NCI-H460 (cell line): ENCODE measurements at places on chromosomes 6 and 20. TPM values are rescaled to one million over a fixed set of nuclear protein-coding genes. Genes with fewer than 3 reads are reported as not detected.

AKAP7 gene
- total RNA-seq: 4.5 and 4.7 TPM in 2 replicates

HLA-DOA gene
- not detected in 2 replicates for total RNA-seq

GPX5 gene
- total RNA-seq: not detected in 2 replicates

CTCFL gene
- total RNA-seq: not detected in 2 replicates

SLC22A16 gene
- not detected in 2 replicates for total RNA-seq

SNTA1 gene
- total RNA-seq: 7.3 and 10.4 TPM in 2 replicates

MUC21 gene
- total RNA-seq: not detected in 2 replicates

DNA sequence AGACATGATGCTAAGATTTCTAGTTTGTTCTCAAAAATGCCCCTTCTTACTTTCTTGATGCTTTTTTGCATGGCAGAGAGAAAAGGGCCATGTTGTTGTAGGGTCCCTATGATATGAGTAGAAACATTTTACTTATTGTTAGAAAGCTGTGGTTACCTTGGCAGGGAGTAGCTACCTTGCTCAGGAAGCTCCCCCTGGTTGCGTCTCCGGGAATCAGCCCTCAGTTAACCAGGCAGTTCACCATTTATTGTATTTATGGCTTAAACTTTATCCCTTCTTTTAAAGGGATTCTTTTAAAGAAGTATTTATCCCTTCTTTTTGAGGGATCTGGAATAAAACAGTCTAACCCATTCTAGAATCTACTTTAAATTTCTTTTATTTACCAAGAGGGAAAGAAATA, 113.9 kb upstream of the PROKR2 start:
- no peak for DNase-seq

DNA sequence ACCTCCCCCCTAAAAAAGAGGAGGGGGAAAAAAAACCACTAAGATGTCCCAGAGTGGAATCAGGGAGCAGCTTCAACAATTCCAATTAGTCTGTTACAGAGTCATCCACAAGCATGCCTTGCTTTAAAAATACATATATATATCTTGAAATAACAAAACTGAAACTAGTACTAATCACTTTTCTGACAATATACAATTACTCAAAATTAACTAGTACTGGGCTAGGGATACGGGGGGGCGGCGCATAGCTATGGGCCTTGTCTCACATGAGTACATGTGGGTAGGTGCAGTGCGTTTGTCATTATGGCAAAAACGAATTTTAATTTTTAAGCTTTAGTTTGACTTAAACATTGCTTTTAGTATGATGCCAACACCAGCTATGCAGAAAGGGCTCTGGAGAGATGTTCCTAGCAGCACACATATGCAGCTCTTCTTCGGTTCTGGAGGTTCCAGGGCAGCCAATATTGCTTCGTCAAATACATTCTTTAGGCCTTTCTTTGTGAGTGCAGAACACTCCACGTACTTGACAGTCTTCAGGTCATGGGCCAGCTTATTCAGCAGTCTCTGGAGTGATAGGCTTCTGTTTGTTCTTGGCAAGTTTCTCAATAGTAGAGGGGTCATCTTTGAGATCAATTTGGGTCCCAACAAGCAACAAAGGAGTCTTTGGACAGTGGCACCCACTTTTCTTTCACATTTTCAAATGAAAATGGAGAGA, 38.8 kb downstream of the ITCH start:
- DNase-seq: no peak

- no peak for DNase-seq
Measured at GRCh38 chr6:41291717-41292116, 5.2 kb upstream of the TREM1 start.

- no peak for DNase-seq
Measured at GRCh38 chr6:111870051-111870741, 3.1 kb downstream of the FYN start.

- peak; percentile 4 for DNase-seq
Measured at GRCh38 chr20:3686867-3687321, 5.1 kb upstream of the ADAM33 start.

GRCh38 chr20:34369265-34369664, 6.2 kb downstream of the ITCH start:
- DNase-seq: no peak
